Thoracic aorta (tissue), 2 donors: ENCODE measurements at places on chromosomes 3 and 15.

DNA sequence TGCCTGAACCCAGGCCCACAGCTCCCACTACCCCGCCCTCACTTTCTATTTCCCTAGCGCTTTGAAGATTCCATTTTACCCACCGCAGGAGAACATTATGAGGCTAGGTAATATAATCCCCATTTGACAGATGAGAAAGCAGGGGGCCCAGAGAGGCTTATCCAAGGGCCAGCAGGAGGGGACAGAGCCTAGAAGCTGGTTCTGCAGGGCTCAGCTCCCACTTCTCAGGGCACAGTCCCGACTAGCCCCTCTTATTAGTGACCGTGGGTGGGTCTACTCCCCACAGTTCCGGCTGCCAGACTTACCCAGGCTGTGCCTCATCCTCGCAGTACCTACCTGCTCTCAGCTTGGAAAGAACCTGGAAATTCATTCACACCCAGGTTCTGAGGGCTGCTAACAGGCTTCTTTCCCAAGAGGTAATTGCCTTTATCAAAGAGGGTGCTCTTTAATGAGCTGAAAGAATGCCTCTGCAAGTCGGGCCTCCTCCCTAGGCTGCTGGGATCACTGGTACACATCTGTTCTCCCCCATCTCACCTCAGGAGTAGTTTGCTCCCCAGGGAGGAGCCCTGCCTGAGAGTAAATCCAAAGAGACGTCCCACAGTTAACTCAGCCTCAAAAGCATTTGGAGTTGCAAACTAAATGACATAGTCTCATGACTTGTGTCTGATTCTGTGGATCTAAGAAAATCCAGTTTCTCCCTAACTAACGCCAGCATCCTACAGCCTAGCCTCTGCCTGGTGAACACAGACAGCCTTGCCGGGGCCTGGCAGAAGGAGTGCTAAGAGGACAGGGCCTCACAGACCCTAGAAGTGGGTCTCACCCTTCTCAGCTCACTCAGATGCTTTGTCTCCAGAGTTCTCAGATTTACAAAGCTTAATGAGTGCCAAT lies 125.0 kb downstream of the CHSY1 start:
- DNase-seq = no peak

- no peak for DNase-seq
These were observed 77.8 kb downstream of the SETD2 start for GRCh38 chr3:47086071-47086470.

DNA sequence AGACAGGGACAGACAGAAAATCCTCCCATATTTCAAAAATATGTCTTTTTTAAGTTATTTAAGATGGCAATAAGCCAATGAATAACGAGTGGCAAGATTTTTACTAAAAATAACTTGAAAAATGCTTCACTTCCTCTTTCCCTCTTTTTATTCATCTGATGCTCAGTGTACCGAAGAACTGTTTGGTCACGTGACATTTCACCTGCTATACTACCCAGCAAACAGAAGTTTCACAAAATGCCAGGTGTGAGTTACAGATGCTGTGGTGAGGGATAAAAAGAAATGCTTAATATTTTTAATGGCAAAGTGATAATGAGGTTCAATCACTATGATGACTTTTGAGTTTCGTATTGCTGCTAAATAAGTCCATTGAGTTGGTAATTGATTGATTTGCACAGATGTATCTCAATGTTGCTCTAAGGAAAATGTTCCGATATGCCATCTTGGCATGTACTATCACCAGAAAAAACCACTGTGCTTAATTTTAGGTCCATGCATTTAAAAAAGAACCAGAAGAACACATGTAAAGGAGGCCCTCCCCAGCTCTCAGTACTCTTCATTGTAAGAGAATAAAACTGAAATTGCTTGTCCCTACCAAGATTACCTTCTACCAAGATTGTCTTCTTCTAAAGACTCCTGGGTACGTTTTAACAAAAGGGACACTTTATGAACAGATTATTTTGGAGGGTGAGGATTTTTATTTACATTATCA lies 26.0 kb upstream of the SEC62 start:
- DNase-seq = no peak

DNA sequence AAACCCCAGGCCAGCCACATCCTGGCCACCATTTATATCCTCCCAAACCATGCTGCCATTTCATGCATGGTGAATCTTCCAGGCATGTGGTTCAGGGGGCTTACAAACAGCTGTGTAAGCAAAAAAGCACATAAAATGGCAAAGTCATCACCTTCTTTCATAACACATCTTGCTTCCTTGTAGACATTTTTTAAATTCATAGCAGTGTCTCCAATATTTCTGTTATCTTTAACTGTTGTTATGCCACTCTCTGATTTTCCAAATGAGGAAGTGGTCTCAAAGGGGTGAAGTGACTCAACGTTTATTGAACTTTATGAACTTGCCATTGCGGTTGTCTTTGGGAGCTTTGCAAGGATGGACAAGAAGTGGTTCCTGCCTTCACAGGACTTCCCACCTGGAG lies 264.4 kb downstream of the MEX3B start:
- no peak for DNase-seq

GRCh38 chr3:157123621-157124020 lies 36.3 kb downstream of the CCNL1 start:
- no peak for DNase-seq

DNA sequence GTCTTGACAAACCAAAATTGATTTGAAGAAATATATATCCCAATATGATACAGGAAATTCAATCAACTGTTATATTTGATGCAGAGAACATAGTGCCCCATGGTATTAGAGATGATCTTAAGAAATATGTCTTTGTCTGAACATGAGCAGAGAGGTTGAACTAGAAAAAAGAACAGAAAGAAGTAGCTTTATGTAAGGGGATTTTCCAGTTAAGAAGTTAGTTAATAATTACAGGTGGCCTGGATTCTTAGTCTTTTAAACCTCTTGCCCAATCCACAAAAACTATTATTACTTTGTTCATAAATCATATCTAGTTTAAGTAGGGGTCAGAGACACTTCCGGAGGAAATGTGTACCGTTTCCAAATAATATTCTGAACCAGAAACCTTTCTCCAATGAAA lies 1186.7 kb upstream of the EPHA6 start:
- DNase-seq = no peak

DNA sequence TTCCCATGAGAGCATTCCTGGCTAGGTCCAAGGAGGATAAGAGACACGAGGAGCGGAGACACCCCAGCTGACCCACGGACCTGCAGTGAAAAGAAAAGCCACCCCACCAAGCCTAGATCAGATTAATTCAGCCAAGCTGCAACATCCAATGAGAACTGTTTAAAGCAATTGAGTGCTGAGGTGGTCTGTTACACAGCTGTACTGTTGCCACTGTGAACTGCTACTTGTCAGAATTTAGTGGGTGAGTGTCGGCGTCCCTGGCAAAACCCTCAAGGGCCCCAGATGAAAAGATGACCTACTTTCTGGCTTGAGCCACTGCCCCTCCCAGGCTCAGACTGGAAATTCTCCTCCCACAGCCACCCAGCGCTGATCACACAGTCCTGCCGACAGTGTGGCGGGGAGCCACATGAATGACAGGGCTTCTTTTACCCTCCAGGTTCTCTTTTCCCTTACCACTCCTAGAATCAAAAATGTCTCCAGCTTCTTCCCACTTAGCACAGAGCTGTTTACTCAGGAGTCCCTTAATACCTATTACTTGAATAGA lies 26.4 kb upstream of the KBTBD12 start:
- no peak for DNase-seq

GRCh38 chr3:196624907-196625306 lies 14.6 kb upstream of the NRROS start:
- DNase-seq = no peak

DNA sequence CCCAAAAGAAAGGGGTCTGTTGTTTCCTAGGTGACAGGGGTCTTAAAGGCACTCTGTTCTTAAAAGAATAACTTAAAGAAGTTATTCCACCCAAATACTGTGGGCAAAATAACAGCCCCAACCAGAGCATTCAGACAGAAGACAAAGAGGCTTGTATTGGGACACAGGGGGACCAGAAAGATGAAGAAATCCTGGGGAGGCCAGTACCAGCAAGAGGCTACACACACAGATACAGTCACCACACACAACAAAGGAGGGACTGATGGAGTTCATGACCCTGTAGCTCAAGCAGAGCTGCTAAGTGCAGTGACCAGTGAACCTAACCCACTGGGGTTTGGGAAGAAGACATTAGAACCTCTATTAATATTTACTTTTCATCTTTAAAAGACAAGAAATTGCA lies 59.0 kb downstream of the MTHFS start:
- DNase-seq = no peak

GRCh38 chr15:38886315-38887163 lies 321.9 kb upstream of the RASGRP1 start:
- no peak for DNase-seq
